ENCODE measurements at places on chromosomes 3 and 15.

DNA sequence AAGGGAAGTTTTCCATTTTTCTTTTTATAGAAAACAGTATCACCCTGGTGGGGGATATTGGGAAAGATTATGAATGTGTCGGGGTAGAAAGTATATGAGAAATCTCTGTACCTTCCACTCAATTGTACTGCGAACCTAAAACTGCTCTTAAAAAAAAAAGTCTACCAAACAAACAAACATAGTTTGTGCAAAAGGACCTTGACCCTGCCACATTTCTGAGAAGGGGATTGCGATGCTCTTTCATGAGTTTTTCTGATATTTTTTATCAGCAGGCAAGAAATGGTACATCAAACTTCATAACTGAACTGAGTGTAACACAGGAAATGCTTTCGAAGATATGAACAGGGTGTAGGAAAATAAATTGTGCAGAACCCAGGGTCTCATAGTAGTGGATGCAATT, 286.0 kb downstream of the WDR72 start:
- no peak for DNase-seq

DNA sequence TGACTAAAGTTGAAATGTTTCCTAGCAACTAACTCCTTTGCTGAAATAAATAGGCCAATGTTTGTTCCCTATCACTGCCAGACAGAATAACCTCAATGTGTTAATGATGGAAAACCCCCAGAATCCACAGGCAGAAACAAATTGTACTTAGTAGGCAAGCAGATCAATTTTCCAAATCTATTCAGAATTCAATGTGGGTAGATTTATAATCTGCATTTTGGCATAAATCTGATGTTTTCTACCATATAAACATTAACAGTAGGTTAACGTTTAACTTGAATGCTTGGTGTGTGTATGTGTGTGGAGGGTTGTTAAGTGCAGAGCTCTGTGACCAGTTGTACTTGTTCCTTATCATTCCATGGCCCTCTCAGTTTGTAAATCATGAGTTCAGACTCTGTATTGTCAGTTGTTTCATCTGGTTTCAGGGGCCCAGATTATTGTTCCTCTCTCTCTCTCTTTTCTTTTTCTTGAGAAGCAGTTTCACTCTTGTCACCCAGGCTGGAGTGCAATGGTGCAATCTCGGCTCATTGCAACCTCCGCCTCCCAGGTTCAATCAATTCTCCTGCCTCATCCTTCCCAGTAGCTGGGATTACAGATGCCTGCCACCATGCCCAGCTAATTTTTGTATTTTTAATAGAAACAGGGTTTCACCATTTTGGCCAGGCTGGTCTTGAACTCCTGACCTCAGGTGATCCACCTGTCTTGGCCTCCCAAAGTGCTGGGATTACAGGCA, 32.8 kb downstream of the PLSCR1 start:
- DNase-seq: no peak

DNA sequence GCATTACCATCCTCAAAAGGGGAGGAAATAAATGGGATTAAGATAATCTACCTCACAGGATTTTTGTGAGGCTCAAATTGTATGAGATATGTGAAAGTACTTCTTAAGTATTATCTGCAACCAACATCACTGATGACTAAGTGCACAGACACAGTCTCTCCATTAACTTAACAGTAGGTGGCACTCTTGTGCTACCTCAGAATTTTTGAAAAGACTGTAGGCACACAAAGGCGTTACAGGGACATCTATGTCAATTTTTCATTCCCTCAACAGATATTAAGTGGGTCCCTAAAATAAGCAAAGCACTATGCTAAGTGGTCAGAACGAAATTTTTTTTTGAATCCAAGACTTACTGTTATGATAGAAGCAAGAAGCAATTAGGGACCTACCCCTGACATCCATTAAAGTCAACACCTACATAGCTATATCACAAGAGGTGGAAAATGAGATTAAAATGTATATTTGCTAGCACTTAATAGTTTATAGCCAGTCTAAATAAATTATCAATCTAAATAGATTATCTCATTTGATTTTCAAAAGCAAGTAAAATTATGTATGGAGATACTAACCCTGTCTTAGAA, 52.9 kb downstream of the RYK start:
- peak; percentile 45 for DNase-seq

GRCh38 chr15:39919748-39920509, at the start of gene GPR176:
GPR176 (minus strand) TSS chr15:39920266; CDS start chr15:39920026, 240 bp downstream.
- peak; percentile 82 for DNase-seq

GRCh38 chr3:66762916-66763693, 235.0 kb upstream of the KBTBD8 start:
- DNase-seq: no peak

- no peak for DNase-seq
Observed at GRCh38 chr3:102521246-102521645, 86.4 kb downstream of the ZPLD1 start.

DNA sequence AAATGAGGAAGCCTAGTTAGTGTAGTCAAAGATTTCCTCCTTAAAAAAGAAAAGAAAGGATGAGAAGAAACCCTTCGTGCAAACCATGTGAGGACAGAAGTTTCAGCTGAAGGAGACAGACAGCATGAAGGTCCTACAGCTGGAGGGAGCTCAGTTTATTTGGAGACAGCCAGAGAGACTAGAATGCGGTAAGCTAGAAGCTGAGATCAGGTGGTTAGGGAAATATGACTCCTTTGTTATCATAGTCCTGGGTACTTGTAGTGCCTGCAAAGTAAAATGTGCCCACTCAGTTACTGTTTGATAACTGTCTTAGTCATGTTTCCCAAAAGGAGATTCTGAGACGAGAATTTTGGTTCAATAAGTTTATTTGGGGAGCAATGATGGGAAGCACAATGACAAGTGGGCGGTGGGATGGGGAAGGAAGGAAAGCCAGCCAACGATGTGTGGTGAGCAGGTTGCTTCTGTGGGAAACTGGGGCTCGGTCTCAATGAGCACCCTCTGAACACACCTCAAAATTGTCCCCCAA, 178.8 kb upstream of the SNTN start:
- DNase-seq: no peak

DNA sequence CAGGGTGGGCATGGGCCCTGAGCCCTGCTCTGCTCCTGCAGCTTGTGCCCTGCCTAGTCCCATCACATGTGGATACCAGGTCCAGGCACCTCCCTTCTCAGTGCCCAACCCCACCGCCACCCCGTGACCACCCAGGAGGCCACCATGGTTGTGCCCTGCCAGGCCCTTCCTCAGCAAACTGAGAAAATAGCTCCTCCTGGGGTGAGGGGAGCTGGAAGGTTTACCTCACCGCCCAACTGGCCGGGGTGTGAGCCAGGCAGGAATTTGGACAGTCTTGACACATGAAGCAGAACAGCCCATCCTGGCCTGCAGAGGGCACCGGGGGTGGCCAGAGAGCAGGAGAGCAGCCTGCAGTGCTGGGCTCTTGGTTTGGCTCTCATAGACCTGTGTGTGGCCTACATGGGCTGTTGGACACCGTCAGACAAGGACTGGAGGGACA, 11.4 kb upstream of the C3orf22 start:
- no peak for DNase-seq

- DNase-seq: no peak
Observed at GRCh38 chr3:101119535-101119934, 126.3 kb upstream of the ABI3BP start.

GRCh38 chr3:18249126-18249525, 176.0 kb downstream of the SATB1 start:
- DNase-seq: no peak

DNA sequence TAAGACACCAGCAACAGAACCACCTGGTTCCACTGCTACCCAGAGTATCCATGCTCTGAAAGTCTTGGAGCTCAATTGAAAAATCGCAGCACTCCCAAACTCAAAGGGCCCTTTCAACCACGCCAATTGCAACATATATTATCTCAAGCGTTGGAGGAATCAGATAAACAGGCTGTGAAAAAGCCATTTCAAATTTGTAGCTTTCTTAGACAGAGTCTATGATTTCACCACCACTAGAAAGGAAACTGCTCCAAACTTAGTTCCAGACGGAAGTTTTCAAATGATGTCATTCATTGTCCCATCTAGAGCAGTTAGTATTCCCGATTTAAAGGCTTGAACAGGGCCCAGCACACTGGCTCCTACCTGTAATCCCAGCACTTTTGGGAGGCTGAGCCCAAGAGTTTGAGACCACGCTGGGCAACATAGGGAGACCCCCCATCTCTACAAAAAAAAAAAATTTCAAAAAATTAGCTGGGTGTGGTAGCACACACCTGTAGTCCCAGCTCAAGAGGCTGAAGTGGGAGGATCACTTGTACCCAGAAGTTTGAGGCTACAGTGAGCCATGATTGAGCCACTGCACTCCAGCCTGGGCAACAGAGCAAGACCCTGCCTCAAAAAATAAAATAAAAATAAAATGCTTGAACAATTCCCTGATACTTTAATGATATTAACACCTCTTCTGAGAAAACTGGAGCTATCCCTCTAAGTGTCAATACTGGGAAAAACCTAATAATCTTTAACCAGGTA, 16.8 kb downstream of the TNIK start:
- no peak for DNase-seq

DNA sequence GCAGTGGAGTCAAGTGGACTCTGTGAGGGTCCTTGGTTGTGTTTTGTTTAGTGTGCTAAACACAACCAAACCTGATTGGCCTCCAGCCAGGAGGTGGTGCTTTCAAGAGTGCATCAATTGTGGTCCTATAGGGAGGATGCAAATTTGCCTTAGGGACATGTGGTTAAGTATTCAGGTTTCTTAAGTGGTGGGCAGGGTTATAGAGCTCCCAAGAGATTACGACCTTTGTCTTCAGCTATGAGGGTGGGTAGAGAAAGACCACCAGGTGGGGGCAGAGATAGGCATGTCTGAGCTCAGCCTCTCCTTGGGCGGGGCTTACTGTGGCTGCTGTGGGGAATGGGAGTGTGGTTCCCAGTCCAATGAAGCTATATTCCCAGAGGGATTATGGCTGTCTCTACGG, 186.6 kb downstream of the SQOR start:
- peak; percentile 44 for DNase-seq

DNA sequence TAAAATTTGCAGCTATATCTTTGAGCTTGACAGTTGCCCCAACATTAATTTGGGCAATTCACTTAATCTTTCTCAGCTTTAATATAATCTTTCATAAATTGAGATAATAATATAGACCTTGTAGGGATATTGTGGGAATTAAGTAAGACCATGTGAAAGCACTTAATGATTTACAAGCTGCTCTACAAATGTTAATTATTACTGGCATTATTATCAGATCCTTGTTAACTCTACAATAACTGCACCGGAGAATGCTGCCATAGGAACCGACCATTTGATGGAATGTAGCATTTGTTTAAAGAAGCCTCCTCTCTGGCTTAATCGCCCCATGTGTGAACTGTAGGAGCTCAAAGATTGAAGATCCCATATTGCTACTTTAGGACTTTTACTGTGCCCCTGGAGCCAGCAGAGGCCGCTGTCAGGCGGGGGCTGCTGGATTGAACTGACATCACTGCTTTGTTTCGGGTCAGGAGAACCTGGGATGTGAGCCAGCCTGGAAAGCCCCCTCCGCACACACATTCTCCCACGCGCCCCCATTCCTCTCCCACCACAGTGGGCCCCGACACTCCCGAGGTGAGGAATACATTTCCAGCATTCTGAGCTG, 154.2 kb upstream of the TNIK start:
- DNase-seq: peak; percentile 42
